ENCODE measurements at places on chromosomes 6 and 20.

GRCh38 chr6:152170702-152171667 lies 363.5 kb downstream of the ESR1 start:
- DNase-seq = no peak

GRCh38 chr6:75693534-75693933 lies 55.5 kb upstream of the MYO6 start:
- no peak for DNase-seq

- no peak for DNase-seq
These were observed 28.5 kb upstream of the CITED2 start for GRCh38 chr6:139402876-139403386.

DNA sequence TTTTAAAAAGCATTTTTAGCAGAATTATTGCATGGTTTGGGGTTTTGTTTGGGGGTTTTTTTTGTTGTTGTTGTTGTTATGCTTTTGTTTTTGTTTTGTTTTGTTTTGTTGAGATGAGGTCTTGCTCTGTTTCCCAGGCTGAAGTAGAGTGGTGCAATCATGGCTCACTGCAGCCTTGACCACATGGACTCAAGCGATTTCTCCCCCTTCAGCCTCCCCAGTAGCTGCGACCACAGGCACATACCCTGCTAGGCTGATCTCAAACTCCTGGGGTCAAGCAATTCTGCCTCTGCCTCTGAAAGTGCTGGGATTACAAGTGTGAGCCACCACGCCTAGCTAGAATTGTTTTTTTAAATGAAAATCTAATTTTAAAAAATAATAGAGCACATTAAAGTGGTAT lies 35.7 kb downstream of the UBR2 start:
- no peak for DNase-seq

- no peak for DNase-seq
These were observed 116.4 kb downstream of the AKAP7 start for GRCh38 chr6:131251590-131252199.

- no peak for DNase-seq
These were observed 42.1 kb downstream of the HLA-DPB1 start for GRCh38 chr6:33117811-33118277.

GRCh38 chr20:41411391-41411847 lies 44.8 kb upstream of the EMILIN3 start:
- no peak for DNase-seq

DNA sequence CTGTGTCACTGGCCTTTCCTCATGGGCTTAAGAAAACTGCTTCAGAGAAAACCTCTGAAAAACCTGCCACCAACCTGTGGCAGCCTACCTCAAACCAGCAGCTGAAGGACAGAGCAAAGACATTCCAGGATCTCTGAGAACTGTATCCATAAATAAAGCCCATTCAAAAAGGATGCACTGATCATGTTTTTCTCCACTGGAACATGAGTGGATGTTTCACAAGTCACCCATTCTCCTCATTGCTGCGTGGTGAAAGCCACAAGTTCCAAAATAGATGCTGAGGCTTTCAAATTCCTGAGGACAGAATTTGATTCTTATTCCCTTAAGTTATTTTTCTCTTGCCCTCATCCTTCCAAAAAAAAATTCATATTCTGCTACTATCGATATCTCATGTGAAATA lies 280.6 kb downstream of the KHDC1L start:
- no peak for DNase-seq

- no peak for DNase-seq
These were observed 65.6 kb downstream of the TULP4 start for GRCh38 chr6:158377860-158378259.

DNA sequence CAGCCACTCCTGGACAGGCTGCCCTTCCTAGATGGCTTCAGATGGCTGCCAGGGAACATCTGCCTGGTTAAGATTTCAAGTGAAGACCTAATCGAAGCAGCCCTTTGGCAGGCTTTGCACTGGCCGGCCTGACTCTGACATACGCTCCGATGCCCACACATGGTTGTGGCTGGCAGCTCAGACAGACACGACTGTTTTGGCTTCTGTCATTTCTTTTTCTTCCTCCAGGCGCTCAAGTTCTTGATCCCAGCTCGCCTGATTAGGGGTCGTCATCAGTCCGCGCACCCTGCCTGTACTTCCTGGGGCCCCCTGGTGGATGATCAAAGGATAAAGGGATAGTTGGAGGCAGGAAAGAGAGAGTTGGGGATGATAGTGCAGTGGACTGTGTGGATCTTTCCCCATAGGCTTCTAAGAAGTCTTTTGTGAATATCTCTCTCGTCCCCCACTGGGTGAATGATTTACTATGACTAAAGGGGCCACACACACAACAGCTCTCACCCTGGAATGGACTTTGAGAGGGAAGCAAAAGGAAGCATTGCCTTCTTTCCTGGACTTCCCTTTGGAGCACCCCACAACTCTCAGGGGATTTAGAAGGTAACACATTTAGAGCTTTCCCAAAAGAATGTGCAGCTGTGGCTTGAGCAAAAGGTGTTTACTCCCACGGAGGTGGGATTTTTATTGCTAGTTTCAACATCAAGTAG lies 21.4 kb upstream of the TRAM2 start:
- DNase-seq = no peak

DNA sequence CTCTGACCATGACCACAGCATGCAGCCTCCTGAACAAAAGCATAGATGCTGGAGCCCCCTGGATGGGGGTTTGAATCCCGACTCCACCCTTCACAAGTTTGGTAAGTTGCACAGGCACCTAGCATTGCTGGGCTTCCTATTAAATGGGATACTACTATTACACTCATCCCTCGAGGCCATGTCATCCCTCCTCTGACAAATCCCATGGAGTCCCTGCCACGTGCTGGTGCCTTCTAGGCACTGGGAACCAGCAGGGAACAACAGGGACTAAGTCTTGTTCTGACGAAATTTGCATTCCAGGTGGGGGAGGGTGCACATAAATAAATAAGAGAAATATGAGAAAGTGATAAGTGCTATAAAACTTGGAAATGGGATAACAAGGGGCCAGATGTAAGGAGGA lies 15.3 kb upstream of the SIRPA start:
- DNase-seq = no peak

DNA sequence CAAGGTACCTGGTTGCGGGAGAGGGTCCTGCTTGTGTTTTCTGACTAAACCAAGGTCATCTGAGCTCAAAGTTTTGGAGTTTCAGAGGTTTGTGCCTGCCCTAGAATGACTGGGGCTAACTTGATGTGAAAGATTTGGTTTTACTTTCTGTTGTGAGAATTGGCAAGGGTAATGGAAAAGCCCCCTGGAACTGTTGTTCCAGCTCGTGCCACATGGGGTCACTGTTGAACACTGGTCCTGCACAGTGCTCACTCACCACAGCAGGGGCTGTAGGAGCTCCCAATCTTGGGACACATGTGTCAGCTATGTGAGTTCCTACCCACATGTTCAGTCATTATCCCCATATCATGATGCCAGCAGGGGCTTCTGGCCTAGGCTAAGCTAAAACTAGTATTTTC lies 6.5 kb downstream of the TGM6 start:
- DNase-seq = no peak

DNA sequence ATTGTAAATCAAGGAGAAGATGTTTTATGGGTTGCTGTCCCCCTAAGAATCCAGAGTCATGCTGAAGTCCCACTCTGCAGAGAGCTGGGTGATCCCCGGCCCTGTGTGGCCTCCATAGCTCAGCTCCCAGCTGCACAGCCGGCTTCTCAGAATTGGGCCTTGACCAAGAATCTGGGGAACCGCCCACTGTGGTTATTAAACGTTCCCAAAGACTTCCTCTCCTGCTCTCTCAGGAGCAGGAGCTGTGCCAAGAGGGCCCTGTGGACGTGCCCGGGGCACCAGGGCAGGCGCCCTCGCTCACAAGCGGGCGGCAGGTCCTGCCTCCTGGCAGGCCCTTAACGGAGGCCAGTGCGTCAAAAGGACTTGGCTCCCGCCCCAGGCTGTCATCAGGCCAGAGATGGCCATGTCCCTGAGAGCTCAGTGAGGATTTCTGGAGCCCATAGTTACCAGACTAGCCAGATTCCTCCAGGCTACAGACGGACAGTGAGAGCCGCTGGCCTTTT lies 30.4 kb downstream of the ZC3H12D start:
- no peak for DNase-seq

- DNase-seq = no peak
These were observed 10.3 kb upstream of the RAD21L1 start for GRCh38 chr20:1215386-1216170.

GRCh38 chr6:27809067-27809938 lies 102.9 kb downstream of the OR2B2 start:
- no peak for DNase-seq
